Peyer's patch (tissue), 4 donors: ENCODE measurements at places on chromosomes 11 and 22. TPM values are rescaled to one million over a fixed set of nuclear protein-coding genes. Genes with fewer than 3 reads are reported as not detected.

The OR8K5 gene
- not detected for total RNA-seq

The CHRM1 gene
- 0.76 TPM for total RNA-seq

The SIAE gene
- 9.9 TPM for total RNA-seq

The NECTIN1 gene
- total RNA-seq = 11.6 TPM

The CARS1 gene
- total RNA-seq = 59.4 TPM

The SYT8 gene
- 44.6 TPM for total RNA-seq

The HDAC10 gene
- 119 TPM for total RNA-seq

The CASP1 gene
- total RNA-seq = 146 TPM

The MS4A4A gene
- 2.8 TPM for total RNA-seq

The SMC1B gene
- not detected for total RNA-seq

DNA sequence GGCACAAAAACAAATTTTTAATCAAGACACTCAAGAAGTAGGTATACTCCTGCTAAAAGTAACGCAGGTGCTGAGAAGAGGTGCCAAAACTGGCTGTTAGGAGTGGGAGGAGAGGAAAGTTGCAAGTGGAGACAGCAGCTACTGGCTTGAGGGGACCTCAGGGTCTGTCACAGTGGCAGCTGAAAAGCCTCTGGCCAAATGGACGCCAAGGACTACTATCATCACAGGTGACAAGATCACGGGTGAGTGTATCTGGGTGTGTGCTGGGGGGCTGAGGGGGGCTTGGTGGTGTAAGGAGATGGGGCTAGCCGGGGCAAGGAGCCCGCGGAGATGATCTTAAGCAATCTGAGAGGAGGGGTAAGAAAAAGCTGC is 687 bp downstream of the ZNF202 start:
- no peak for DNase-seq

DNA sequence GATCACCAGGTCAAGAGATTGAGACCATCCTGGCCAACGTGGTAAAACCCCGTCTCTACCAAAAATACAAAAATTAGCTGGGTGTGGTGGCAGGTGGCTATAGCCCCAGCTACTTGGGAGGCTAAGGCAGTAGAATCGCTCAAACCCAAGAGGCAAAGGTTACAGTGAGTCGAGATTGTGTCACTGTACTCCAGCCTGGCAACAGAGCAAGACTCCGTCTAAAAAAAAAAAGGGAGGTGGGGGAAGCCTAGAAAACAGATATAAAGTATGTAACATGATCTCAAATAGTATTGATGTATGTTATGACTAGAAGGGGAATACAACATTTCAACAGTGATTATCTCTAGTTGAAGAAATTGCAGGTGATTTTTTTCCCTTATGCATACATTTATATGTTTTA is 61.4 kb downstream of the SLC1A2 start:
- no peak for DNase-seq

DNA sequence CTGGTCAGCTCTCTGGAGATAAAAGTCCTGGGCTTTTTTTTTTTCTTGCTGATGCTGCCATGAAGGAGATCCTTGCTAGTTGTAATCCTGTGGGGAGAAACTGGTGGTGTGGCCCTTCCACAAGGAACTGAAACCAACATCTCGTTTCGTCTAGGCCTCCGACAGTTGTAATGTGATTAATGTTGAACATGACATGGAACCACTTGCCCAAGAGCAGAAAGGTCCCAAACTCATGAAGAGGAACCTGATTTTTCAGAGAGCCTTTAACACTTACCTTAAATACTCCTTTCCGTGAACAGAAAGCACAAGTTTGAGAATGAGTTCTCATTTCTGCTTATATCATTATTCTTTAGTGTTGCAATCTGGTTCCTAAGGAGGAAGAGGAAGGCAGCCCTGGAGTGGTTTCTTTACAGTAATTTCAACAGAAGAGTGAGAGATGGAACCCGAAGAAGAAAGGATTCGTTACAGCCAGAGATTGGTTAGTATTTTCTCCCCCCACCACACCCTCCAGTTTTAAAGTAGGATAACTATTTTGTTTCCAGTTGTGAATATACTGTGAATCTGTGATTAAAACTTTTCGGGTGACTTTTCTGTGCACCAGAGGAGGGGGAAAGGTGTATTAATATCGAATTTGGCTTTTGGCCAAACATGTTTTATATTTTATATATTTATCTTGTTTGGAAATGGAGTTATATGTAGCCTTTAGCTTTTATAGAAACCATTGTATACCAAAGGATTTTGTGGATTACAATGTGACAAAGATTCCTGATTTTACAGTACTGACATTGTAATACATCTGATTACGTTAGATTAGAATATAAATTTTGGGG is 2.0 kb downstream of the KDM2A start:
- peak; percentile 63 for DNase-seq

DNA sequence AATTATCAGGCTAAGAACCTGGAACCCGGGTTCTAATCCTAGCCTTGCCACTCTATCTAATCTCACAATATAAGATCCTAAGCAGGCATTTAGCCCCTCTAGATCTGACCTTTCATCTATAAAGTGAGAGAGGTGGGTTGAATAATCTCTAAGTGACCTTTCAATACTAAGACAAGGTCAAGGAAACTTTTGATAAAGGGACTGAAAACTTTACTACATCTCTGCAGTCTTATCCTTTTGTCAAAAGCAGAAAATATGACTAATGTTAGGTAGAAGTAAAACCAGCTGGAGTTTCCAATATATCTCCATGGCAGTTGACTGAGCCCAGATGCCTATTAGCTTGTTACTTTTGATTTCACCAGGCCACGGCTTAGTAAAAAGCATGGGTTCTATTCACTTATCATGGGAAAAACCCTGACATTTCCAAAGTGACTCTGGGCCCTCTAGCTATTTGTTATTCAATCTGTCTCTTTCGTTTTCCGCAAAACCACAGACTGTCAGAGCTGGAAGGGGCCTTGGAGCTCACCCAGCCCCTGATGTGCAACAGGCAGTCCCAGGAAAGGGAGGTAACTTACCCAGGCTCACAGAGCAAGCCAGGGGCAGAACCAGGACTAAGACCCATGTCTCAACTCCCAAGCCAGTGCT is 75.8 kb downstream of the RAB30 start:
- no peak for DNase-seq

DNA sequence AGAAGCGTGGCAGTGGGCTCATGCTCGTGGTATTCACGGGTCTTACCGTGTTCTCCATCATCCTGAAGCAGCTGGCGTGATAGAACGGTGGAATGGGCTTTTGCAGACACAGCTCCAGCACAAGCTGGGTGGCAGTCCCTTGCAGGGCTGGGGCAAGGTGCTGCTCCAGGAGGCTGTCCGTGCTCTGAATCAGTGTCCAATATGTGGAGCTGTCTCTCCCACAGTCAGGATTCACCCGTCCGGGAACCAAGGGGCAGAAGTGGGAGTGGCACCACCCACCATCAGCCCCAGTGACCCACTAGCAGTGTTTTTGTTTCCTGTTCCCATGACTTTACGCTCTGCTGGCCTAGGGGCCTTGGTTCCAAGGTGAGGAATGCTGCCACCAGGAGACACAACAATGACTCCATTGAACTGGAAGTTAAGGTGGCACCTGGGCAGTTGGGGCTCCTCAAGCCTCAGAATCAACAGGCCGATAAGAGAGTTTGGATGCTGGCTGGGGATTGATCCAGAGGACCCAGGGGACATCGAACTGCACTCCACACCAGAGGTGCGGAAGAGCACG is 16.9 kb upstream of the CD81 start:
- no peak for DNase-seq

GRCh38 chr22:36764641-36765040 is 11.3 kb downstream of the IFT27 start:
- peak; percentile 33 for DNase-seq

GRCh38 chr22:22064580-22064979 is 82.0 kb upstream of the TOP3B start:
- no peak for DNase-seq

GRCh38 chr22:30275625-30276024 is 9.0 kb upstream of the OSM start:
- no peak for DNase-seq

DNA sequence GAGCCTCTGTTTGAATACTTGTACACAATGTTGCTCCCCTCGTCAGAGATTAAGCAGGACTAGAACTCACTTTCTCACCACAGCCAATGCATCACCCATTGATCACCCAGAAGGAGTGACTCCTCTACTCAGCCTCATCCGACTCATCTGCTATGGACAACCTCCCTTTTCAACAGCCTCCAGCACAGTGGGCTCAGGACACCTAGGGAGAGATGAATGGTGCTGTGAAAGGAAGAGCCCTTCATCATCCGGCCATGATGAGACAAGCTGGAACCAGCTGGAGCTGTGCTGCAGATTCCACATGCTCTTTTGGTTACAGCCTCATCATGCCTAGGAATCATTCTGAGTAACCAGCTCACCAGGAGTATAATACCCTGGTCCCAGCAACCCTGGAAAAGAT is 15.5 kb downstream of the C11orf91 start:
- DNase-seq = no peak

GRCh38 chr22:20413217-20414058 is 19.5 kb downstream of the ZNF74 start:
- peak; percentile 1 for DNase-seq

- no peak for DNase-seq
These were observed 7.7 kb upstream of the FLI1 start for GRCh38 chr11:128686021-128686741.

GRCh38 chr11:48001438-48002021 is 21.2 kb downstream of the PTPRJ start:
- DNase-seq = peak; percentile 68

GRCh38 chr22:32583074-32583682 is 108.6 kb downstream of the FBXO7 start:
- DNase-seq = no peak

DNA sequence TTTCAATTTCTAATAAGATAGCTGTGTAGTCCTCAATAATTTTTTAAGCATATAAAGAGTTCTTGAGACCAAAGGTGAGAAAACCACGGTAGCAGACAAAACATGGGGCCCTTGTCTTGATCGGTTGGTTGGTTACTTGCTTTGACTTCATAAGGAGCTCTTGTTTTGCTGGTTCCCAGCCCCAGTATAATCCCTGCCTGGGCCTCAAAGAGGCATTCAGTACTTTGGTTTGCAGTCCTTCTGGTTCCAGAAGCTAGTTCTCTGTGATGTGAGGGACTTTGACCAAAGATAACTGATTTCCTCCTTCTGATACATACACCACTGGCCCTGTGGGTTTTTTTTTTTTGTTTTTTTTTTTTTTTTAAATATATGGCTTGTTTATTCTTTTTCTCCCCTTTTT is 17.1 kb downstream of the MARK2 start:
- DNase-seq = no peak

DNA sequence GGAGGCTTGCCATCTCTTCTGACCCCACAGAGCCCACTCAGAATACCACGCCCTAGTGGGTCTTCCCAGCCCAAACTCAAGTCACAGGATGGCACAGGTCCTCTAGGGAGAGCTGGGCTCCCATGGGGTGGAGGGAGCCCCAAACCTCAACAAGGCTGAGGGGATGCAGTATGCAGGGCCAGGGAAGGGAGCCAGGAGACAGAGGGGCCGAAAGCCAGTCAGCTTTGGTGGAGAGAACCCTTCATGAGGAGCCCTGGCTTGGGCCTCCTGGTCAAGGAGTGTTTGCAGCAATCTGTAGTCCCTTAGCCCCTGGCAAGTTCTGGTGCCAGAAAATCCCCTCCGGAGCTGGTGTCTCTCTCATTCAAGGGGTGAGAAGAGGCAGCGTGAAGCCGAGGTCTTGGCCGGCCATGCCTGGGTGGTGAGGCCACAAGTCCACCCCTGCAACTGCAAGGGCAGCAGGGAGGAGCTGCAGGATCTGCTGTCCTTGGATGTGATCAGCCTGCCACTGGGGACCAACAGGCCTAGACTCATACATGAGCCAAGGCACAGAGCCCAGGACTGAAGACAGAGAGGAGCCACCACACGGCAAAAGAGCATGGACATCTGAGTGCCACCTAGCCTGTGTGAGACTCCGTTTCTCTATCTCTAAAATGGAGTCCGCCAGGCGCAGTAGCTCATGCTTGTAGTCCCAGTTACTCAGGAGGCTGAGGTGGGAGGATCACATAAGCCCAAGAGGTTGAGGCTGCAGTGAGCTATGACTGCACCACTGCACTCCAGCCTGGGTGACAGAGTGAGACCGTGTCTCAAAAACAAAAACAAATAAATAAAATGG is 24.1 kb downstream of the NEAT1 start:
- DNase-seq = peak; percentile 67

DNA sequence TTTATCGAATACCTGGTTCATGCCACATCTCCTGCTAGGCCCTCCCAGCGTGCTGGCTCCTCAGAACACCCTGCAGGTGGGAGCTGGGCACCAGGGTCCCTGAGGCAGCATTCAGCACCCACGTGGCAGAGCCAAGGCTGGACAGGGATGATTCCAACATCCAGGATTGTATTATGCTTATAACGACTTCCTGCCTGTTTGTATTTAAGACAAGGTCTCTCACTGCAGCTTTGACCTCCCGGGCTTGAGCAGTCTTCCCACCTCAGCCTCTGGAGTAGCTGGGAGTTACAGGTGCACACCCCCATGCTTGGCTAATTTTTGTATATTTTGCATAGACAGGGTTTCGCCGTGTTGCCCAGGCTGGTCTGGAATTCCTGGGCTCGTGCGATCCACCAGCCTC is 64.7 kb upstream of the WNT7B start:
- no peak for DNase-seq

GRCh38 chr11:67273260-67273990 is 7.2 kb downstream of the GRK2 start:
- DNase-seq = peak; percentile 47

GRCh38 chr11:62832336-62833234 is at the start of gene TEX54:
Gene TEX54, minus strand, starts transcription at chr11:62832841.
- no peak for DNase-seq

- DNase-seq = no peak
These were observed 47.5 kb upstream of the POU2AF1 start for GRCh38 chr11:111426617-111427016.

- DNase-seq = peak; percentile 57
These were observed 2.2 kb downstream of the RPL3 start for GRCh38 chr22:39317084-39317774.

- peak; percentile 77 for DNase-seq
These were observed 26.7 kb upstream of the TOLLIP start for GRCh38 chr11:1335811-1336761.

DNA sequence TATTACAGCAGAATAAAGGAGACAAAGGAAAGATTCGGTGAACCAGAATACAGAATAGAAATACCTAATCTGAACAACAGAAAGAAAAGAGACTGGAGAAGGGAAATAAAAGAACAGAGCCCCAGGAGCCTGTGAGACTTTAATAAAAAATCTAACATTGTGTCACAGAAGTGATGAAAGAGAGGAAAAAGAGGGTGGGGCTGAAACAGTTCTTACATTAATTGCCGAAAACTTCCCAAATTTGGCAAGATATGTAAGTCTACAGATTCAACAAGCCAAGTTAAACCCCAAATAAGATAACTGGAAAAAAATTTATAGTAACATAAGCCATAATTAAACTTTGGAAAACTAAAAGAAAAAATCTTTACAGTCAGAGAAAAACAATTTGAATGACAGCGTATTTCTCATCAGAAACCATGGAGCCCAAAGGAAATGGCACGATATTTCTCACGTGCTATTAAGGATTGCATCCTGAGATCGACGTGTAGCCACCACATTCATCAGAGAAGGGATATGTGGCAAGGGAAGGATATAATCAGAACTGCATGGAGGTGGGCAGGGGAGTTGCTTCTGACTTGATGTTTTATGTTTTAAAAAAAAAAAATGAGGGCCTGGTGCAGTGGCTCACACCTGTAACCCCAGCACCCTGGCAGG is 73.9 kb downstream of the SGSM3 start:
- DNase-seq = no peak

GRCh38 chr11:59197991-59198390 is 14.7 kb downstream of the MPEG1 start:
- no peak for DNase-seq

GRCh38 chr22:19722982-19723231 is 432 bp upstream of the GP1BB start:
- DNase-seq = no peak
